ENCODE measurements at places on chromosomes 7 and 10.
A peak's percentile ranks its signal among the peaks of the same experiment; 100 is the strongest.

- no peak for DNase-seq
These were observed 51.1 kb downstream of the ASB13 start for GRCh38 chr10:5615316-5615715.

DNA sequence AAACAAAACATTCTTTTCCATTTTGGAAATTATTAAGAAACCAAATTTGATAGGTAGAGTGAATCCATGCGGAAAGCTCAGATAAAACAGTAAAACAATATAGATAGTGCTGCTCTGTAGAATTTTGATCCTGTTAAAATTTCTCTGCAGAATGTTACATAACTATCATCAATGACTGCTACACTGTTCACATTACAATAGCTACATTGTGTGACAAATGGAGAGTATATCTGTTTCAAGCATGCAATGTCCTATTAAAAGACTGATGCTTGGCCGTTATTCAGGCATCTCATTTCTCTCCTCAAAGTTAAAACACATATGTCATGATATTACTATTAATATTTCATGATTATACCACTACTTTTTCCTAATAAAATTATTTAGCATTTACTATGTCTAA, 14.7 kb upstream of the TMEM106B start:
- DNase-seq = no peak

GRCh38 chr10:96922978-96923948, 91.2 kb downstream of the LCOR start:
- DNase-seq = no peak

GRCh38 chr7:140219672-140220524, 43.1 kb upstream of the KDM7A start:
- no peak for DNase-seq

GRCh38 chr10:30819341-30820181, 190.0 kb upstream of the LYZL2 start:
- DNase-seq = no peak

DNA sequence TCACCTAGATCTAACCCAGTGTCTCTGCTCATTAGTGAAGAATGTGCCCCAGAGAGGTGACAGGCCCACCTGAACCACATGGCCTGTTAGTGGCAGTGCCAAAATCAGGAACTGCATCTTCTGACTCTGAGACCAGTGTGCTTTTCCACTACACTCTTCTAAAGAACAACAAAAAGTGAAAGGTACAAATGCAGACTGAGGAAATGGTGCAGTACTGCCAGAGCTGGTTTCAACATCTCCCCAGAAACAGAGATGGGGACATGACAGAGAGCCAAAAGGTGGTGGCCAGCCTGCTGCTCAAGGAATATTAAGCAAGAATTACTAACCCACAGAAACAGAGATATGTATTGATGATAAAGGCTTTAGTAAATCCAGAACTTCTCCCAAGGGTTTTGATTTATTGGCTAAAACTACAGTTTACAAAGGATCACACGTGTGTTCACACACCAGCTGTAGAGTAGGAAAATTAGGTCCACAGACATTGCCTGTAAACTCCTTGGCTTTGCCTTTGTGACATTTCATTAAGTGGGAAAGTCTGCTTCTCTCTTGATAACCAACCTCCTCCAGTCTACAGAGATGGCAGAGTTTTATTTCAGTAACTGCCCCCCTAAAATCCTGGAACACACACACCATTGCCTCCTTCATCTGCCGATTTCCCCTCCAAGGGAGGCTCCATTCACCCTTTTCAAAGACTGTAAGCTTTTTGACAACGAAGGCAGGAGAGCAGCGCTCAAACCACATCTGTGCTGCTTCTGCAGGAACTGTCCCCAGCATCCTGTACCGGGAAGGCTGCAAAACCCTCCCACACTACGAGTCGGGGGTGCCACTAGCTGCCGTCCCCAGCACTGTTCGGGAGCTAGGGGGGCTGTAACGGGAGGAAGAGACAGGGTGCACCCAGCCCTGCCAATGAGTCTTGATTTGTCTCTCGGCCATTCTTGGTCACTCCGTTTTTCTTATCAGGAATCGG, 29.8 kb downstream of the GSDME start:
- no peak for DNase-seq

DNA sequence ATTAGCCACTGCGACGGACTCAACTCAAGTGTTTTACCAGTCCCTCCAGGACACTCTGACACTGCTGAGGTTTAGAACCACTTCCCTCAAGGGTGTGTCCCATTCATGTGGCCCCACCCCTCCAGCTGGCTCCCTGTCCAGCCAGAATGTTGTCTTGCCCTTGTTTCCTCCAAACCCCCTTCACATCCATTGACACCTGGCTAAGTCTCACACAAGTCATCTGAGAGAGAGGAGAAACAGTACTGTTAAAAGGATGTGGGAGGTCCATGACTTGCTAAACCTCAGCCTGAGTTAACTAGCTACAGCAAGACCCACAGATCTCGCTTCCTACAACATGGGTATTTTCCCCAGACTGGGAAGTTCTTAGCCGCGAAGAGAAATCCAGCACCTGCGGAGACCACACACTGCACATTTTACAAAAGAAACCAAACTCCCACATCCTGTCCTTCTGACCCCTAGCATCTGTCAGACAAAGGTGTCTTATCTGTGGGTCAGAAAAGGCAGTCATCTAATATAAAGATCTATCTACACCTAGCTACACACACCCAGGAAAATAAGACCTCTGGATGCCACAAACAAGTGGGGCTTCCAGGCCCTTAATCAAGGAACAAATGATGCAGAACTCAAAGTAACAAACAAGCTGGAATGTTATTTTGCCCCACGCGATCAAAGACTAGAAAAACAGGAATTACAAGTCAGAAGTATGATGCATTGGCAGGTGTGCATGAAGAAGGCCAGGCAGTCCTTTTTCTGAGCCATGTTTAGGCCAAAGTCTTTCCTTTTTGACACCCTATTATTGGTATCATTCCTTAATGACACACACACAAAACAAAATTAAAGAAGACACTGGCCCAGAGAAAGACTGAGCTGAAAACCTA, 13.9 kb downstream of the OSBPL3 start:
- peak; percentile 65 for DNase-seq

GRCh38 chr7:22725585-22725984, 1.4 kb upstream of the IL6 start:
- no peak for DNase-seq

- DNase-seq = no peak
These were observed 454.7 kb downstream of the TYW1 start for GRCh38 chr7:67451306-67451705.

DNA sequence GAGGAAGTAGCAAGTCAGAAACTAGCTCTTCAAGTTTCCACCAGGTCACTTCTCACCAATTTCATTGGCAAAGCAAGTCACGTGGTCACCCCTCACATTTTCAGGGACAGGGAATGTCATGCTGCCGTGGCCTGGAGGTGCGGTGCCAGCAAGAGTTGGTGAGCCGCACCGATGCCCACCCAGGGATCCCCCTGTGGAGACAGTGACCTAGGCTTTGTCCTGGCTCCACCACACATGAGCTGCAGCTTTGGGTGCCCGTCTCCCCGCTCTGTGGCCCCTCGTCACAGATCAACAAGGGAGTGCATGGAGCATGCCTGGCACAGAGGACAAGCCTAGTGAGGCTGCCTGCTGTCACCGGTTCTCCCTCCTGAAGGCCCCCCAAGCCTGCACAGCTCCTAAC, 226.7 kb upstream of the PPP2R2D start:
- no peak for DNase-seq

GRCh38 chr10:85606401-85606800, 760.2 kb downstream of the GRID1 start:
- no peak for DNase-seq

GRCh38 chr10:83274088-83274487, 865.2 kb upstream of the GHITM start:
- no peak for DNase-seq

All from activated gamma-delta T cell treated with Interleukin-2 at 50 U/mL for 16 hours (primary cell).